Activated naive CD4-positive, alpha-beta T cell (primary cell): ENCODE measurements at places on chromosomes 12 and 14.

DNA sequence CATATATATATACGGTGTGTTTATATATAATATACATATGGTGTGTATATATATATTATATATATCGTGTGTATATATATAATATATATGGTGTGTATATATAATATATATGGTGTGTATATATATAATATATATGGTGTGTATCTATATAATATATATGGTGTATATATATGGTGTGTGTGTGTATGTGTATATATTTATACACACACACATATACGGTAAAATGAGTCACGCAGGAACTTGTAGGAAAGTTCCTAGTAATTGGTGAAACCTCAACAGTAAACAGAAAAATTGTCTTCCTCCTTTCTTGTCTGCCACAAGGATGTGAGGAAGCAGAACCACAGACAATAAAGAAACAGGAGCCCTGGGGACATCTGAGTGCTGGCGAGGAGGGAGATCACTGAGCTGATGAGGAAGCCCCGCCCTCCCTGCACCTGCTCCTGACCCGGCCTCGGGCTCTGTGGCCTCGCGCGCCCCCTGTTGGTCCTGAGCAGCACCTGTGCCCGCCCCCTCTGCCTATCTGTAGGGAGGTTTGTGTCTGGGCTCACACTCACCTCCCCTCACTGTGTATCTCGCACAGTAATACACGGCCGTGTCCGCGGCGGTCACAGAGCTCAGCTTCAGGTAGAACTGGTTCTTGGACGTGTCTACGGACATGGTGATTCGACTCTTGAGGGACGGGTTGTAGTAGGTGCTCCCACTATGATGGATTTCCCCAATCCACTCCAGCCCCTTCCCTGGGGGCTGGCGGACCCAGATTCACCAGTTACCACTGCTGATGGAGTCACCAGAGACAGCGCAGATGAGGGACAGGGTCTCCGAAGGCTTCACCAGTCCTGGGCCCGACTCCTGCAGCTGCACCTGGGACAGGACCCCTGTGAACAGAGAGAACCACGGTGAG lies 1079.4 kb downstream of the TMEM121 start:
- DNase-seq, result peak; percentile 80

DNA sequence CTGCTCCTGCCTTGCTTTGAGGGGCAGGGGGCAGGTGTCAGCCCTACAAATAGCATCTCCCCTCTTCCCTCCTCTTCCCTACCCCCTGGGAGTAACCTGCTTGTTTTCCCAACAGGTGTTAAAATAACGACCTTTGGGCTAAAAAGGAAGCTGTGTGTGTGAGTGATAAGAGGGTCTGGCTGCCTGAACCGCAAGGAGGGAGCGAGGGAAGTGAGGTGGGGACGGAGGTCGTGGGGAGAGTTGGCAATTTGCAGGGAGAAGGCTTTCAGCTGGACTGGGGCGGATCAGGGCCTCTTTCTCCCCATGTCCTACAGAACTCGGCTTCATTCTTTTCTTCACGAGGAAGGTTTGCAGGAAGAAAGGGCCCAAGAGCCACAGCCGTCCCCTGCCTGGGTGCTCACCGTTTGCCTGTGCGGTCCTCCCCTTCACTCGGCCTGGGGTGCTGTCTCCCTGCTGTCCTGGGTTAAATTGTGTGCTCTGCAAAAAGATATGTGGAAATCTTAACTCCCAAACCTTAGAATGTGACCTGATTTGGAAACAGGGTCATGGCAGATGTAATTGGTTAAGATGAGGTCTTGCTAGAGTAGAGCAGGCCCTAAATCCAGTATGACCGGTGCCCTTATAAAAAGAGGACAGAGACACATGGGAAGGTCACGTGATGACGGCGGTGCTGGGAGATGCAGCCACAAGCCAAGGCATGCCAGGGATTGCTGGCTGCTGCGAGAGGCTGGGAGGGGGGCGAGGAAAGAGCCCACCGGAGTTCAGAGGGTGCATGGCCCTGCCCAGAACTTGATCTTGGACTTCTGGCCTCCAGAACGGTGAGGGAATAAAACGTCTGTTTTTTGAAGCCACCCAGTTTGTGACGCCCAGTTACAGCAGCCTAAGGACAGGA lies 38.7 kb upstream of the NCOR2 start:
- no peak for DNase-seq

DNA sequence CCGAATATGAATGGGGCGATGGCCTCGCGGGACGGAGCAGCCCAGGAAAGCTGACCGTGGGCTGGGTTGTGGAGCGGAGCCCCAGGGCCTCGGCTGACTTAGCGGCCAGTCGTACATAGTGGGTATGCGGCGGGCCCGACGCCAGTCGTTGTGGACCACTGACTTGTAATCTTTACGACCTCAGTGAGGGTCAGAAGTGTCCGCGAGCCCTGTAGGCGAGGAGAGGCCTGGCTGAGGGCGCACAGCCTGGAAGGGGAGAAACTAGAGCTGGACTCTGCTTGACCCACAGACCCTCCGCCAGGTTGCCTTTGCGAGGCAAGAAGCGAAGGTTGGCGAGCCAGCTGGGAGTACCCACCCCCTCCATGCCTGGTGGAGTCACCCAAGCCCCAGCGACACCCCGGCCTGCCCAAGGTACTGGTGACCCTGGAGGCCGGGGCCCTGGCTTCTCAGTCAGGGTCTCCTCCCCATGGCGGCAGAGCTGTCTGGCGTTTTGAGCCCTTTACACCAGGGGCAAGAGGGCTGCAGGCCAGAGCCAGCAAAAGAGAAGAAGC lies 15.6 kb upstream of the DYNC1H1 start:
- DNase-seq, result no peak

- DNase-seq, result no peak
These were observed 216.2 kb upstream of the KRR1 start for GRCh38 chr12:75727577-75727976.

GRCh38 chr12:34287986-34288962 lies 266.0 kb downstream of the ALG10 start:
- no peak for DNase-seq

DNA sequence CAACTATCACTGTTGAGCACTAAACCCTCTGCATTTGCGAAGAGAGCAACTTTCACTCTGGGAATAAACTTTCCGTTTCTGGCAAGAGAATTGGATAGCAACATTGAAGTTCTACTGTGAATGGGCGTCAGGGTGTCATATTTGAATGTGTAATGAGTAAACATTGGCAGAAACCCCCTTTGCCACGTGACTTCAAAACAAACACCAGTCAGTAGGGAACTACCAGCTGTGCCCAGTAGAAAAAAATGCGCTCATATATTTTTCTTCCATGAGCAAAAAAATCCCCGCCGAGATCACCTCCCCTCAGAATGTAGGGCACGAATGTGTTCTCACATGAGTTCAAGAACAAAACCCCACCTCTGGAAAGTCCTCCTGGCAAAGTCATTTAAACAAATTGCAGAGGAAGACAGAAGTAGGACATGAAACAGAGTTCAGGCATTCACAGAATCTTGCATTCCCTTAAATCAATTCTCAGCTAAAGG lies 80.6 kb downstream of the BTG1 start:
- no peak for DNase-seq

GRCh38 chr12:13169272-13169671 lies 27.3 kb upstream of the EMP1 start:
- DNase-seq, result no peak

DNA sequence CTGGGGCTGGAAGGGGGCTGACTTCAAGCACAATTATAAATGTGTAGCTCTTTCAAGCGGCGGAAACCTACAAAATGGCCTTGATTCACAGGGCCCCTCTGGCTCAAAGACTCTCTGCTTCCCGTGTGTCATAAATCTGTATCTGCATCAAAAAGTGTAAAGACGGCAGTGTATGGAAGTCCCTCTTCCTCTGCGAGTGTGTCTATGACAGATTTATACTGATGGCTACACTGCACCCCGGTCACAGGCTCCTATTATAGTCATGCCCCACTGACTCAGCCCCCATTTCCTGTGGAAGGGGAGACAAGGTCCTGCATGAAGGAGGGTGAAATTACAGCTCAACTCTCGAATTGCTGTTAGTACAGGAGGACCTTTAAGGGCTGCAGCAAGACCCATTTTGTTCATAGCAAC lies 68.6 kb downstream of the HMGA2 start:
- DNase-seq, result no peak

DNA sequence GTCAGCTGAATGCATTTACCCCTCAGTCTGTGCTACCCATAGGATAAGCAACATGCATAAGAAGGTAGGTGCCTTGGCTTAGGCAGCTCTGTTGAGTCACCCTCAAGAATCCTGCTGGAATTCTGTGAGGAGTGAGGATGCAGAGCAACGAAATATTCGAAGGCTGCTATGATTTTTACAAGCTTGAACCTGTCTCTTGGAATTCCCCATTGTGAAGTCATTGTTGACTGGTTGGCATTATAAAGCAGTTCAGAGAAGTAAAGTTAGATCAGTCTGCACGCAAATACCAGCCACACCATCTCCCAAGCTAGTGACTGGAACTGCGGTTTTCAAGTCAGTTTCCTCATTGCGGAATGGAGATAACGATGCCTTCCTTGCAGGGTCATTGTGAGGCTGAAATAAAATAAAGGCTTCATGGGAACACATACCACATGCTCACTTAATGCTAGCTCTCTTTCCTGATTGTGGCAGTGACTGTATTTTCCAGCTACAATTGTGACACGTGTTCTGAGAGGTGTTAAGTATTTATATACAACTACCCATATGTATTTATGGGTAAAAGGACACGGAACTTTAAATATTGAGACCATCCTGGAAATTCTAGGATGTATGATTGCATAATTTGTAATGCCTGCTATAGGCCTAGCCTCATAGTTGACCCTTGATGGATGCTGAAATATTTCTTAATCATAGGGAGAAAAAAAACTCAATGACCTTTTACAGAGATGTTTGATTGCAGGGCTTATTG lies 96.7 kb downstream of the ETV6 start:
- no peak for DNase-seq

GRCh38 chr12:69515394-69515930 lies 45.3 kb downstream of the FRS2 start:
- DNase-seq, result no peak

DNA sequence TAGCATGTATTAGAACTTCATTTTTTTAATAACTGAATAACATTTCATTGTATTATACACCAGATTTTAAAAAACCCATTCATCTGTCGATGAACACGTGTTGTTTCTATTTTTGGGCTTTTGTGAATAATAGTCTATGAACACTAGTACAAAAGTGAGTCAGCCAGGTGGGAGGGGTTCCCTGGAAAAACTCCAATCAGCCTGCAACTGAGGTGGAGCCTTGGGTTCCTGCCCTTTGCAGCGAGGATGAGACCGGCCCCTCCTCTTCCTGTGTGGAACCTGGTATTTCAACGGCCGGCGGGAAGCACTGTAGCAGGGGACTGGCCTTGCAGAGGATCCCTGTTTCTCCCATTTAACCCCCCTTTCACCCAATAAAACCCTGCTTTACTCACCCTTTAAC lies 56.1 kb downstream of the LMNTD1 start:
- DNase-seq, result no peak

DNA sequence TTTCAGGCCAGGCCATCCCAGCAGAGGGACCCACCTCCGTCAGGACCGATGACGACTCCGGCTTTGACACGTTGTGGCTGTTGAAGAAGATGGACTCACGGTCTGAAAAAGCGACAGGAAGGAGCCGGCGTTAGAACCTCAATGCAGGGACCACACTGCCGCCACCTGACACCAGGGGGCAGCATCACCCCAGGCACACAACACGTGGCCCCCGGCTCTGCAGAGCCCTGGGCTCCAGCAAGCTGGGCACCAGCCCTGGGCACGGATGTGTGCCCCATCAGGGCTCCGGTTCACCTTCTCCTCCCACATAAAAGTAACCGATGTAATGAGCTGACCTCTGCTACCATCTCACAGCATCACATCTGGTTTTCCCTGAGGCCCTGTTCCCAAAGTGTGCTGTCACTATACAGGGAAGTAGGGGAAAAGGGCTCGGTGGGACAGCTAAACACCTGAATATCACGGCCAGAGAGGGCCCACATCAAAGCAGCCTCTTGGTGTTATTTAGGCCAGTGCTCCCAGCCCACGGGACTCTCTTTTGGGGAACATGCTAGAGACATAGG lies 29.0 kb downstream of the CHGA start:
- peak; percentile 79 for DNase-seq

DNA sequence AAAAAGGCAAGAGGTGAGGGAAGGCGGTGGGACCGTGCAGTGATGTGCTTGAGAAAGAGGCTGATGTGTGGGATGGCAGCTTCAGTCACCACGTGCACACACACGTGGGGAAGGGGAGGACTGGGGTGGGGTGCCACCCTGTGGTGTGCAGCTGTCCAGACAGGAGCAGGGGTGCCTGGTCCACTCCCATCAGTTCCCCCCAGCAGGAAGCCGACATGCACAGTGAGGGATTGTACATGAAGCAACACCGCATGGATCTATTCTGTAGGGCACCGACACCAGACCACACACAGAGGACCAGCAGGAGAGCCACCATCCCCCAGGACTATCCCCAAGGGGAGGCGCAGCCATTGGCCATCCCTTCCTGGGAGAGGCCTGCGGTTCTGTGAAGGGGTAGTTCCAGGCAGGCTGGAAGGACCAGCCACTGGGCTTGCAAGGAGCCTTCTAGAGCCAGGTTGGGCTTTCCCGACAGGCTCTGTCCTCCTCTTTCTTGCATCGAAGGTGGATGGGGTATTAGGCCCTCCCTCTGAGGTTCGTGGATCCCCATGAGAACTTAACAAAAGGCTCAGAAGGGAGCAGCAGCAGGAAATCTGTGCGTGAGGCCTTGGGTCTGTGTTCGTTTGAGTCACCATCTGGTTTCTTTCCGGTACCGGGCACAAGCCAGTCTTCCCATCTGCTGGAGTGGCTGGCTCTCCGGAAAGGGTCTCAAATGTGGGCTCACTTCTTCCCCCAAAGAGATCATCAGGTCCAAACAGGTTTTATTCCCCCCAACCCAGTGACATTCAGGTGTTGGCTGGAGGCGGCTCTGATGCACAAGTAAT lies 59.8 kb downstream of the PLEKHG3 start:
- DNase-seq, result no peak
